Stimulated activated CD4-positive, alpha-beta T cell treated with anti-CD3 and anti-CD28 coated beads, TNF-alpha, amount 100 ng/mL, for 4 hours (primary cell): ENCODE measurements at places on chromosomes 7 and 10.
A peak's percentile ranks its signal among the peaks of the same experiment; 100 is the strongest.

- DNase-seq: no peak
Observed at GRCh38 chr10:129419397-129419796, 47.6 kb upstream of the MGMT start.

DNA sequence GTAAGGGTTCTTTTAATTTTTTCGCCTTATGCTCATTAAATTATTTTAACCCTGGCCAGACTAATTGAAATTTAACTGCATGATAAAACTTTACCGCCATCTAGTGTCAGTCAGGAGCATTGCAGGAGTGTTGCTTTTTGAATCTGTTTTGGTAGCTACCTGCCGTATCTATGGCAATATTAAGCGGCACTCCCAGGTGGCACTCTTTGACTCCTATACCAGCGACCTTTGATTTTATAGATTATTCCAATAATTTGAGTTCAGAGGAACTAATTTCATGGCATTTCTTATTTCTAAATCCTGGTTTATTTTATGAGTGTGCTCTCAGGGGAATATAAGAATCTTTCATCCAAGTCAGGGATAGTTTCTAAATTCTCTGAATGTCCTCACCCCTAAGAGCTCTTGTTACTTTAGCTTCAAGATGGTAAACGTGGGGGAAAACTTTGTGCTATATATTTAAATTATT, 198.9 kb downstream of the REEP3 start:
- peak; percentile 41 for DNase-seq

DNA sequence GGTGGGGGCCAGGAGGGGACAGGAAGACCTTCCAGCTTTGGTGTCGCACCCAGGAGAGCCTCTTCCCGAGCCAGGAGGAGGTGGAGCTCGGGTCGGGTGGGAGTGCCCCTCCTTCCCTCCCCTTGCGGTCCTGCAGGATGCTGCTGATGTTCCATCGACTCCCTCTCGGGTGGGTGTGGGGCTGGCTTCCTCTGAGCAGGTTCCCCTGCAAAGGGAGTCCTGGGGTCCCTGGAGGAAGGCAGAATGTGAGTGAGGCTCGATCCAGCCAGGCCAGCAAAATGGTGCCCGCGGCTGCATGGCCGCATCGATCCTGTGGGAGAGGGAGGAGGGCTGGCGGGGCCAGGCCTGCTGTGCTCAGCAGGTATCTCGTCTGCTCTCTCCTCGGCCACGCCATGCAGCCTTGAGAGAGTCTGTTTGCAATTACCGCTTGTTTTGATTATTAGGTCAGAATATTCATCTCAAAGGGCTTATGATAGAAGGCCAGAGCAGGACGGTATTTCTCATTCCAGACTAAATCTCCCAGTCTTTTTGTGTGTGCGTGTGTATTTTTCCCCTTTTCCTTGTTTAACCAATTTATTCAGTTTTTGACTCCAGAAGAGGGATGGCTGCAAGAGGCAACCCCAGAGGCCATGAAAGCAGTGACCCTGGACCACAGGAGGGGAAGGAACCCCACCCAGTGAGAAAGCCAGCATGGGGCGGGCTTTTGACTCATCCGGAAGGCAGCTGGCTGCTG, 137.3 kb upstream of the ZMIZ1 start:
- no peak for DNase-seq

GRCh38 chr7:2116989-2117591, 115.7 kb downstream of the MAD1L1 start:
- DNase-seq: no peak

DNA sequence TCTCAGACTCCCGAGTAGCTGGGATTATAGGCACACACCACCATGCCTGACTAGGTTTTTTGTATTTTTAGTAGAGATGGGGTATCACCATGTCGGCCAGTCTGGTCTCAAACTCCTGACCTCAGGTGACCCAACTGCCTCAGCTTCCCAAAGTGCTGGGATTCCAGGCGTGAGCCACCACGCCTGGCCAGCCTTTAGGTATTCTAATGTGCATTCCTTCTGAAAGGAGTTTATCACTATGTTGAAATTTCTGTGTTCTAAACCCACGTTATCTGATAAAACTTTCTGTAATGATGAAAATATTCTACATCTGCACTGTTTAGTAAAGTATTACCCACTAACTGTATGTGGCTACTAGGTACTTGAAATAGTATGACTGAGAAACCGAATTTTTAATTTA, 110.6 kb upstream of the IMMP2L start:
- DNase-seq: no peak

- DNase-seq: no peak
Observed at GRCh38 chr7:117807676-117808075, 65.6 kb downstream of the CTTNBP2 start.

DNA sequence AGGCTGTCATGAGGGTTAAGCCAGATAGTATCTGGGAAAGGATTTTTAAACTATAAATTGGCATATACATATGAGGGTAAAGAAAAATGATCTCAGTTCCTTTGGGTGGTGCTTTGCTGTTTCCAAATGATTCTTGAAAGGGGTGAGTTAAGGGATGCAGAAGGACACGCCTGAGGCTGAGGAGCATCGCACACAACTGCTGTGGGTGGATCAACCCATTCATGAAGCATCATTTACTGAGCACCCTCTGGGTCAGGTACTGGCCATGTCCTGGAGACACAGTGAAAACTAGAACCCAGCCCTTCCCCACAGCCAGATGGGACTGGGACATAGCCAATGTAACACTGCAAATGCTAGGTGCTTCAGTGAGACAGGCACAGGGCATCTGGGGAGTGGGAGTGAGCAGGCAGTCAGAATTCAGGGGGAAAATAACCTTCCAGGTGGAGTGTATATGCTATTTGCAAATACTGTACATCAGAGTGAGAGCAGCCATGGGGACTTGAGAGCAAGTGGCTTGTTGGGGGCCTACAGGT, 112.1 kb downstream of the WDFY4 start:
- no peak for DNase-seq

DNA sequence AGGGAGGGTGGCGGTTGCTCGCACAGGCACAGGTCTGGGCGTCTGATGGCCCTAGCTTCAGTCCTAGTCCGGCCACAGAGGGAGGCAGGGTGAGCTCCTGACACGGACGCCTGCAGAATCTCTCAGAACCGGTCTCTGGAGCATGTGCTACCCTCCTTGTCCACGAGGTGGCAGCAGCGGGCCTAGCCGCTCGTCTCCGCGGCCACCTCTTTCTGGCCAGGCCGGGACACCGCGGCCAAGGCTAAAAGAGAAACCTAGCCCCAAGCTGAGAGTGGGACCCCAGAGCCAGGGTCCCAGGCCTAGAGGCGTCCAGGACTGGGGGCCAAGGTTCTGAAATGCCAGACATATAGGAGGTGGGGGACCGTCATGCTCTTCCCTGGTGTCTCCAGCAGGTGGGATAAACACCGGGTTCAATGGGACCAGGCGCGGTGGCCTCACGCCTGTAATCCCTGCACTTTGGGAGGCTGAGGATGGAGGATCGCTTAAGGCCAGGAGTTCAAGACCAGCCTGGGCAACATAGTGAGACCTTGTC, 3.2 kb upstream of the LAT2 start:
- DNase-seq: peak; percentile 57

DNA sequence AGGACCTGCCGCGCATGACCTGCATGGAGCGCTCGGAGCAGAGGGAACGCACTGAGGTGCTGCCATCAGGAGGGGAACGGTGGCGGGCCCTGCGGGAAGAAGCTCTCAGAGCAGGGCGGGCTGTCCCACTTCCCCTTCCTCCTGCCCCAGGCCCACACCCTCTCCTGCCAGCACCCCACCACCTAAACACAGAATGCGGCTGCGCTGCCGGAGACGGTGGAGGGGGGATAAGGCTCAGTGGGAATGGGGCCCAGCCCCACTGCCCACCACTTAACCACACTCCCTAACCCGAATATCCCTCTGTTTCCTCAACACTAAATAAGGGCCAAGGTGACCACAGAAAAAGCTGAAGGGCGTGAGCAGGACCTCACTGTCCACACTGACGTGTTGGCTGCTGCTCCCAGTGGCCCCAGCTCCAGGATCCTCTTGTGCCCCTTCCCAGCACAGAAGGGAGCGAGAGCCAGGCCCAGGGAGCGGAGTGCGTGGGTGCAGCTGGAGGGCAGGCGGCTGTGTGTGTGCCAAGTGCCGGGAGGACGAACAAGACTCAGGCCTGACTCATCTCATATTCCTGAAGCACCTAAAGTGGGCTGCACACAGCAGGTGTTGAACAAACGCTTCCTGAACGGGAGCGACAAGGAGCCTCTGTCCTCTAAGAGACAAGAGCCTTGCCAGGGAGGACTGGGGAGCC, 116.8 kb downstream of the MAD1L1 start:
- DNase-seq: no peak
